ENCODE measurements at places on chromosomes 4 and X.

DNA sequence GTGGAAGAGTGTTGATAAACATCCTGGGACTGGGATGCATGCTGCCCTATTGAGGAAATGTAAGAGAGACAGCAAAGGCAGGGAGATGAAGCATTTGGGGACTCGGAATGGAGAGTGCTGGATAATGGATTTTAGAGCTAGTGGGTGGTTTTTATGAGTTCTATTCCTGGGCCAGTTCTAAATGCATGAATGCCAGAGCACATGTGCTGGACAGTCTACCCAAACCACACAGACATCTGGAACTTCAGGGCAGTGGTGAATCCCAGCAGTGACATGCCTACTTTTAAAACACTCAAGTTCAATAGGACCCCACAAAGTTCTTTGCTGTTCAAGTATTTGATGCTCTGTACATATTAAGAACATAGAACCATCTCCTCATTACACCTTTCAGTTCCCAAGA, 133.9 kb downstream of the CBR4 start:
- no peak for DNase-seq

GRCh38 chr4:152479428-152480026, 56.4 kb downstream of the FBXW7 start:
- no peak for DNase-seq

- no peak for DNase-seq
These were observed 275.0 kb upstream of the CLNK start for GRCh38 chr4:10959586-10959985.

DNA sequence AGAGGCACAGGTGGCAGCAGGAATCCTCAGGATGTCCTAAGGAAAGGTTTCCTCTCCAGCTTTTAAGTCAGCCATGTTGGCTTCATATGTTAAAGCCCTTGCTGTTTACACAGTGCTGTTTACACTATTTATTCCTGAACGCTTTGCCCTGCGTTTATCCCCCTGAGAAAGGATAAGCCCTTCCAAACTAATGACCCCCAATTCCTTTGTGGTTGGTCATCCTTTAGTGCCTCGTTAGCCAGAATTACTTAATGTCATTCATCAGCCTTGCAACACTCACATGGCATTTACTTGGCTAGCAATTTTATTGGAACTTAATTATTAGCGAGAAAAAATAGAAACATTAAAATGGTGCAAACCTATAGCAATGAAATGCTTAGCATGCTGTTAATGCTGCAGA, 23.8 kb downstream of the VCX2 start:
- no peak for DNase-seq

DNA sequence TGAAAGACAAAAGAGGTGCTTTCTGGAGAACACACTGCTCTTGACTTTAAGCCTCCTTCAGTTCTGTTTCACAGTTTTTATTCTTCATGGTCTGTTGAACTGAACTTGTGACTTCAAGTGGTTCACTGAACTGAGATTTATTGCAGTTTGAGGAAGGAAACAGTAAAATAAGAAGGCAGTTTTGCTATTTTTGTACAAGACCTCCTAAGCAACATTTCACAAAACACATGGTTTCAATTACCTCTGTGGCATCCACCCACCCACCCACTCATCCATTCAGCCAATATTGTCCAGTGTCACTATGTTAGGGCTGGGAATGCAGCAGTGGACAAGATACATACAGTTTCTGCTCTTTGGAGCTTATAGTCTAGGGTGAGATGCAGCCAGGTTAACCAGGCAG, 131.3 kb downstream of the IL1RAPL2 start:
- DNase-seq, result no peak

- DNase-seq, result no peak
These were observed 370 bp downstream of the ALB start for GRCh38 chr4:73404457-73404856.

GRCh38 chr4:98536631-98537030, 121.8 kb downstream of the TSPAN5 start:
- DNase-seq, result no peak

DNA sequence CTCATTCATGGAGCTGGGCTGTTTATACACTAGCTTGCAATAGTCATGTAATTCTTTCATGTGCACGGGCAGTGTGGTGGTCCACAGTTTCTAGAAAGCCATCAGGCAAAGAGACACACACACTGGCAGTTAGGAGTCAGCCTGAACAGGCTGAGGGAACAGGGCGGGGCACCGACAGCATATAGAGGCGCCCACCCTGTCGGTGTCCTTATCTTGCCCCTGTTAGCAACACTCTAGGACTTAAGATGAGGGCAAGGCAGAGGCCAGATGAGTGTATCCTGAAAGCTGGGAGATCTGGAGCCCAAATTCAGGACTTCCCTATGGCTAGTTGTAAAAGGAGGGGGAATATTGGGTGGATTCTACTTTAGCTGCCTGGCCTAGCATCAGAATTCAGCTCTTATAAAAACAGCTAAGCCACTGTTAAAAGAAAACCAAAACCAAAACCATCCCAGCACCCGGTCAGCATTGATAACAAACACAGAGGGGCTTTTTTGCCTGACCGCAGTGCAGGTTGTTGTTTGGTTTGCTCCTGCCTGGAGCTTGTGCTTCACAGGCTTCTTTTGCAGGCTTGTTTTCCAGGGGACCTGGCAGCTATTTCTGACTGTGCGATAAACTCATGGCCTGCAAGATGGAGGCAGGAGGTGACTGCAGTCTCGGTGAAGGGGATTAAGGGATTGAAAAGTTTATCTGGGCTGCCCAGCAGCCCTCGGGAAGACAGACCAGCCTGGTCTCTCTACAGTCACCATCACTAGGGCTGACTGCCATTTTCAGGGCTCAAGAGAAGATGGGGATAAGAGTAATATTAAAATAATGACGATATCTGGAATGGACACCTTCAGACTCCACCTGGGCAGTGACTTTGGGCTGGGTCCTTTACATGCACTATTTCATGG, 638.9 kb downstream of the MID1IP1 start:
- DNase-seq, result no peak

DNA sequence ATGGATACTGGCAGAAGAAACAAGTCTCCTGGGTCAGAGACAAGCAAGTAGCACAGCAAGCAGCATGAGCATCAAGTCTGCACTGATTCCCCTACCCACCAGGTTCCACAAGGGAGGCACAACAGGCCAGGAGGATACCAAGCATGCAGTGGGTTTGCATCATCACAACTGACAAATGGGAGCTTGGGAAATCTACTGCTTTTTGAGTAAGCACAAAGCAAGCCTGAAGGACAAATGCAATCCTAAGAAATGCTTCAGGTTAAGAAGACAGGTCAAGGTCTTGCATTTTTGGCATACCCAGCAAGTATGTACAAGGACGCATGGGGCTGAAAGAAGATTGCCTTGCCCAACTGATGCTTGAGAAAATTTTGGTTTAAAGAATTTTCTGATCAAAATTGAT, 279.6 kb downstream of the PDGFC start:
- DNase-seq, result no peak

GRCh38 chrX:17485391-17485790, 110.4 kb downstream of the NHS start:
- no peak for DNase-seq

DNA sequence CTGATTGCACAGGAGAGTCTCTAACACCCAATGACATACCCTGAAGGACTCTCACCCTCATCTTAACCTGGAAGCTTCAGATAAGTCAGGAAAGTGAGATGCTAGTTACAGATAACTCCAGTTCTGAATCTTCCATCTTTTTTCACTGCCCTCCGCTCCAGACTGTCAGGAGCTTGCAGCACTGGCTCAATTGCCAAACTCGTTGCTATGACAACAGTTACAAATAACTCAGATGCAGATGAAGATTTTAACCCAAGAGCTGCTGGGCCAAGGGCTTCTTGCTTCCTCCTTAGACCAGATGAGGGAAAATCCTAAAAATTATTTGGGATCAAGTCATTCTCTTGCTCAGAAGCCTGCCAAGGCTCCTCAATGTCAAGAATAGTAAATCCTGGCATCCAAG, 109.1 kb upstream of the HUWE1 start:
- no peak for DNase-seq

GRCh38 chr4:147831551-147832171, 99.8 kb downstream of the ARHGAP10 start:
- DNase-seq, result no peak

GRCh38 chr4:112403101-112403945, 106.2 kb downstream of the ALPK1 start:
- no peak for DNase-seq

- DNase-seq, result no peak
These were observed 64.7 kb upstream of the GPR78 start for GRCh38 chr4:8515316-8516060.

- no peak for DNase-seq
These were observed 215.3 kb upstream of the FAM9B start for GRCh38 chrX:9249051-9249846.

GRCh38 chr4:166460769-166461550, 587.9 kb downstream of the TLL1 start:
- DNase-seq, result no peak

DNA sequence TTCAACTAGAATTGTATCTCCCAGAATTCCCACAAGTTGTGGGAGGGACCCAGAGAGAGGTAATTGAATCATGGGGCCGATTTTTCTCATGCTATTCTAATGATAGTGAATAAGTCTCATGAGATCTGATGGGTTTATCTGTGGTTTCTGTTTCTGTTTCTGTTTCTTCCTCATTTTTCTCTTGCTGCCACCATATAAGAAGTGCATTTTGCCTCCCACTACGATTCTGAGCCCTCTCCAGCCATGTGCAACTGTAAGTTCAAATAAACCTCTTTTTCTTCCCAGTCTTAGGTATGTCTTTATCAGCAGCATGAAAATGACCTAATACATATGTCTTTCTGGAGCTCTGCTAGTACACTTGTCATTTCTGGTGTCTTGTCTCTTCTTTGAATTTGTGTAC, 22.1 kb upstream of the OR13H1 start:
- DNase-seq, result no peak

DNA sequence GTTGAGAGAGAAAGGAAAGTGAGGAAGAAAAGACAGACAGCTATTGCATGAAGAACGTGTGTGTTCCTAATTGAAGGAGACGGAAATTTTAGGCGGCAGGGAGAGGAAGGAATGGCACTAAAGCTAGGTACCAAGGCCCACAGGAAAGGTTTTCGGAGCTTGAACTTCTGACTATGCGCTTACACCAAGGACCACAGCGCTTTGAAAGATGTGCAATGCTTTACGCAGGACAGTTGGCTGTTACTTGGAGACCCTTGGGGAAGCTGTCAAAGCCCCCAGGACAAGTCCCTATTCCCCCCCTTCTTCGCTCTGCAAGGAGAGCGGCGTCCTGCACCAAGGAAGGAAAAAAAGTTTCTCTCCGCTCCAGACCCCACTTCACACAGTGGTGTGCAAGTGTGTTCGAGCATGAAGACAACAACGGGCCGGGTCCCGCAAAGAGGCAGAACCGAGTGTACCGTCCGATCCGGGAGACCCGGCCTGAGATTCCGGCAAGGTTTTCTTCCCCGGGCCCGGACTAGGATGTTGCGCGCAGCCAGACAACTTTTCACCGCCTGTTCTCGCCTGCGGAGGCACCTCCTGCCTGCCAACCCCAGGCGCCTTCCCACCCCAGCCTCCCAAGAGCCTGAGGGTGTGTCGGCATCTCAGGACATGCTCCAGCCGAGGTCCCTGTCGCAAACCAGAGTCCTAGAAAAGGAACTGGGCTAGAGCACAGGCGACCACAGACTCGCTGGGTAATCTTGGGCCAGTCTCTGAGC, 896 bp downstream of the KDR start:
- DNase-seq, result no peak

- DNase-seq, result no peak
These were observed 58.0 kb downstream of the RHOH start for GRCh38 chr4:40254608-40255392.

- DNase-seq, result no peak
These were observed 61.6 kb upstream of the VAMP7 start for GRCh38 chrX:155819525-155819924.

- DNase-seq, result no peak
These were observed 22.3 kb downstream of the GAB3 start for GRCh38 chrX:154728431-154729190.

DNA sequence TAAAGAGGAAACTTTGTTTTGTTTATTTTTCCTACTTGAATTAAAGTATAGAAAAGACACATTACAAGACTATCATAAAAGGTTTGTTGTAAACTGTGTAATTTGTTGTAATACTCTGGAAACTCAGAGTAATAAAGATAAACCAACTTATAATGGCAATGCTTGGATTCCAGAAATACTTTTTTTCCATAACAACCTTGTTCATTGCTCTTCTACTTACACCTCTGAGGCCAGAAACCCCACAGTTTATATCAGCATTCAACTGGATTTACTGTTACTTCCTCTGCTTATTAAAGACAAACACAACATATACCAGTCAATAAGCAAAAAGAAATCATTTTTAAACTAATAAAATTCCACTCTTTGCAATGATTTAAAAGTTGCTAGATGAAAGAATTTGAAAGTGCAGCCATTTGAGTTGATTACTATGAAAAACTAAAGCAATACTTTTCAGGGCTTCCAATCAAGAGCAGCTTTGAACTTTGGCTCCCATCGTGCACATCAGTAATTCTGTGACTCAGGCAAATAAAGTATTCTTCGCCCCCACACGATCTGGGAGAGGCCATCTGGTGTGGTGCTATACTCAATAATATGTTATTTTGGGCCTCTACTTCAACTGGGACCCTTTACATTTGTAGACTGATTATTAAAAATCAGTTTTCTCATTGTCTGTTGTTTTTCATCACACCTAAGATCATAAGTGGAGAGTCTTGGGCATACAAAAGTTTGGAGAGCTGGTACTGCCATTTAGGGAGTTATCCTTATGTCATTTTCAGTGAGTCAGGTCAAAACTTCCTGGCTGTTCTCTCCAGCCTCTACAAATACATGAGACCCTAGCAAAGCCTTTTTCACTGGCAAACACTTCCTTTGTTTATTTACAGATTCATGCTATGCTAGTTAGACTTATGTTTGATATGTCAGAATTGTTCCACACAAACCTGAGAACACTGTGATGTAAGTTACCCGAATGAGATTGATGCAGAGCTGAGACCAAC, 20.5 kb downstream of the DDIT4L start:
- DNase-seq, result no peak

- DNase-seq, result no peak
These were observed 194.4 kb upstream of the LDB2 start for GRCh38 chr4:17092736-17093437.

GRCh38 chr4:152164561-152164960, 371.3 kb downstream of the FBXW7 start:
- DNase-seq, result no peak

DNA sequence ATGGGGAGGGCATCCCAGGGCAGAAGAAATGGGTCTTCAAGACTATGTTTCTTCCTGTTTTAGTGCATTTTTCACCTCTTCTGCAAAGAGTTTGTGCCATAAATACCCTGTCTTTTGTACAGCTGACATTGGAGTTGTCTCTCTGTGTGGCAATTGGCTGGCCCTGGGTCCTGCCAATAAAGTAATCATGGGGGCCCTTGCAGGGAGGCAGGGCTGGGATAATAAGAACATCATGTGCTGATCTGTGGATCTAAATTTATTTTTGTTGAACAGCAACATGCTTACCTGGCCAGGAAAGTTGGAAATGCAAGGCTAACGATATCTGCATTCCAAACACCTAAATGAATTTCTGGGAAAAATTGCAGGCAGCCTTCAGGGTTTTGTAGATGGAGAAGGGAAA, 174.6 kb upstream of the GATB start:
- no peak for DNase-seq
